Brain pericyte (primary cell): ENCODE measurements at places on chromosomes 12 and 14.

GRCh38 chr14:103292426-103293374, 41.3 kb upstream of the EIF5 start:
- DNase-seq: no peak

DNA sequence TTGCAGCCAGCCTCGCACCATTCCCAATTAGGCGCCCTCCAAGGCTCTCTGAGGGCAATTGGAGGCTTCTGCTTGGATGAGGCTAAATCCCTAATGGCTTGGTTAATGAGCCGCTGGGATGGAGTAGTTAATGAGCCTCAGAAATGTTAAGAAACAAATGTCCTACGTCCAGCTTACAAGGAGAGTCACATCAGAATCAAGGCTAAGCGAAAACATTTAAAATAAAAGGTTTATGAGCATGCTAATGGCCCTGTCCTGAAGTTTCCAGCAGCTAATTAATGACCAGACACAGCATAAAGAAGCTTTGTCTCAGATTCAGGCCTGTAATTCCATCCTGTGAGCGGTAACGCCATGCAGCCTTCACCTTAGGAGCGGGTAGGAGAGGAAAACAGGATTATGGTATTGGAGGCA, 200.7 kb upstream of the BCL2L14 start:
- no peak for DNase-seq

DNA sequence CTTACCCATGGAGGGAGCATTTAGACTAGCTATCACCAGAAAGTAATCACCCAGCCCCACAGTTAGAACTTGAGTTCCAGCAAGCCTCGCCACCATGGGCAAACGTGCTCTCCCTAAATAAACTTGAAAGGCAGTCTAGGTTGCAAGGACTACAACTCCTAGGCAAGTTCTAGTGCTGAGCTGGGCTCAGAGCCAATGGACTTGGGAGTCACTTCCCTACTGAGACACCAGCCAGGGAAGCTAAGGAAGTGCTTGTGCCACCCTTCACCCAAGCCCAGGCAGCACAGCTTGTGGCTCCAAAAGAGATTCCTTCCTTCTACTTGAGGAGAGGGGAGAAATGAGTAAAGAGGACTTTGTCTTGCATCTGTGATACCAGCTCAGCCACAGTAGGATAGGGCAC, 57.9 kb downstream of the SLCO1A2 start:
- no peak for DNase-seq

GRCh38 chr14:51988221-51988620, 1.1 kb upstream of the RTRAF start:
- DNase-seq: no peak

DNA sequence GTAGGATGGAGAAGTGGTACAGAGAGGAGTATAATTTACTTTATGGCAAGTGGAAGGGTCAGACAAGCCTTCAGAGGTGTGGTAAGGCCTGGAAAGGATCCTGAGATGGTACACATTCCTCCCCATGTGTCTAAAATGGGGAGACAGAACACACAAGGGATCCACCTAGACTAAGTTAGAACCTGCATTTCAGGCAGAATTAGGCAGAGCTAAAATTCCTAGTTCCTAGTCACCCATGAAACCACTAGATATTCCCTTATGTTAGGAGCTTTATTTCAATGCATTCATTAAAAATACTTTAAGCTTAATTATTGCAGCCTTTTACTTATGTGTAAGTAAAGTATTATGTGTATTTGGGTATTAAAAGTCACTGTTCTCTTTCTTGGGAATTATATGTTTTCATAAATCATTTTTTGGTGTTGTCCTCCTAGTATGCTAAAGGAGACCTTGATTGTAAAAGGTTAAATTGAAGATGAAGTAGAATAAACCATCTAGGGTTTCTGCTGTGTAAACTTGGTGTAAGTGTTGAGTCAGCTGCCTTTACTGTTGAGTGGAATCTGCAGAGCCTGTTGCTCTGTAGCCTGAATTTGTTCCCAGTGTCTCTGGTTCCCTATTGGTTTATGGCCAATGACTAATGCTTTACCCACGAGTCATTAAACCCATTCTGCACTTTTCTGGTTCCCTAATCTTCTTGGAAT, 423.2 kb downstream of the ATP23 start:
- peak; percentile 63 for DNase-seq

- DNase-seq: no peak
Measured at GRCh38 chr12:52020539-52021336, 14.0 kb downstream of the TAMALIN start.

GRCh38 chr12:72346363-72346944, 74.3 kb downstream of the TRHDE start:
- DNase-seq: peak; percentile 44

GRCh38 chr14:63878792-63879191, 26.0 kb downstream of the SYNE2 start:
- DNase-seq: no peak

DNA sequence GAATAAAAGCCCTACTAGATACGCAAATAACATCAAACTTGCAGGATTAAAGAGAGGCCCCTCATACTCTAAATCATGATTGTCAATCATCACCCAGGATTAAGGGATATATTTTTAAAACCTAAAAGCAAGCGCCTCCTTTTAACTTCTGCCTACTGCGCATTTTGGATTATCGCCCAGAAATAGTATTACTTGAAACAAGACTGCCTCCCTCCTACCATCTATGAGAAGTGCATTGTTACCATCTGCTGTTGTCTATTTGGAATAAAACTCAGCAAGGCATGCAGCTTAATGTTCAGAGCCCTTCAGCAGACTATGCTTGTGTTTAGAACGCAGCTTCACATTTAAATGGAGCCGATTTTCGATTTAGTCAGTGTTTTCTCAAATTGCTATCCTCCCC, 79.6 kb downstream of the EXOC5 start:
- no peak for DNase-seq

DNA sequence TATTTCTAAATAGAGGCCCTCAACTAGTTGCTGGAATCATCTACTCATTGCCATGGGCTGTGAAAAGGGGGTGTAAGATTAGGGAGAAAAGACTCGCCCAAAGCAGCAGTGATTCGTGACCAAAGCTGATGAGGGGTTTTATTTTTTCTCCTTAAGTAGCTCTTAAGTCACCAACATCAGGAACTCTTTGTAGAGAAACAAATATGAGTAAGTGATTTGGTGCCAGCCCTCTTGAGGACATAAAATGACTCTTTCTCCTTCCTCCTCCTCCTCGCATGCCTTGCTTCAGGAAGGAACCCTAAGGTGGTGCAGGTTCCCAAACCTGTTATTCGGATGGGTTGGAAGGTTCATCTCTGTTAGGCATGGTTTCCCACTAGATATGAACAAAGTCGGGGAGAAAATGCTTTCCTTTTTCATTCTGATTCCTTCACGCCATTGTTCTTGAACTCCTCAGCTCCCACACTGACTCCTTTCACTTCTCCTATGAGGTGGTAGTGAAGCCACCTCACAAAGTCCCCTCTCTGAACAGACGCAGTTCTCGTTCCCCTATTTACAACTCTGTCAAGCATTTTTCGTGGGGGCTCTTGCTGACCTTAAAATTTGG, 113.4 kb downstream of the ETV6 start:
- no peak for DNase-seq

GRCh38 chr12:101299931-101300330, 20.0 kb downstream of the UTP20 start:
- DNase-seq: no peak

DNA sequence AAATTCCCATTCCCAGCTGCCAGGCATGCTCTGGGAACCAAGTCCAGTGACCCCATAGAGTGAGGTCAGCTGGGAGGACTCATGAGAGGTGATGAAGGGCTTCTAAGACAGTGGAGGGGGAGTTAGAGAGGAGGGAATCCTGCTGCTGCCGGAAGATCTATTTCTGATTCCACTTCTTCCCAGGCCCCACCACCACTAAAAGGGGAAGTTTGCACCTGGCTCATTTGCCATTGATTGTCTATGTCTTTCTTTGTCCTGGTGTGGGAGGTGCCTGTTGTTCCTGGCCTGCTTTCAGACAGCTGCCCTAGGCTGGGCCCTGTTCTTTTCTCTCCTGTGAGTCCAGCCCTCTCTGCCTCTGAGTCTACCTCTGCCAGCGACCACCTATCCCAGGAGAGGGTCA, 3.0 kb upstream of the KRT6A start:
- no peak for DNase-seq

GRCh38 chr12:92146497-92147224, 1.0 kb upstream of the BTG1 start:
- no peak for DNase-seq

GRCh38 chr12:113382206-113382605, 21.5 kb downstream of the SDS start:
- DNase-seq: no peak

- no peak for DNase-seq
Measured at GRCh38 chr12:108080363-108080762, 48.7 kb upstream of the WSCD2 start.

DNA sequence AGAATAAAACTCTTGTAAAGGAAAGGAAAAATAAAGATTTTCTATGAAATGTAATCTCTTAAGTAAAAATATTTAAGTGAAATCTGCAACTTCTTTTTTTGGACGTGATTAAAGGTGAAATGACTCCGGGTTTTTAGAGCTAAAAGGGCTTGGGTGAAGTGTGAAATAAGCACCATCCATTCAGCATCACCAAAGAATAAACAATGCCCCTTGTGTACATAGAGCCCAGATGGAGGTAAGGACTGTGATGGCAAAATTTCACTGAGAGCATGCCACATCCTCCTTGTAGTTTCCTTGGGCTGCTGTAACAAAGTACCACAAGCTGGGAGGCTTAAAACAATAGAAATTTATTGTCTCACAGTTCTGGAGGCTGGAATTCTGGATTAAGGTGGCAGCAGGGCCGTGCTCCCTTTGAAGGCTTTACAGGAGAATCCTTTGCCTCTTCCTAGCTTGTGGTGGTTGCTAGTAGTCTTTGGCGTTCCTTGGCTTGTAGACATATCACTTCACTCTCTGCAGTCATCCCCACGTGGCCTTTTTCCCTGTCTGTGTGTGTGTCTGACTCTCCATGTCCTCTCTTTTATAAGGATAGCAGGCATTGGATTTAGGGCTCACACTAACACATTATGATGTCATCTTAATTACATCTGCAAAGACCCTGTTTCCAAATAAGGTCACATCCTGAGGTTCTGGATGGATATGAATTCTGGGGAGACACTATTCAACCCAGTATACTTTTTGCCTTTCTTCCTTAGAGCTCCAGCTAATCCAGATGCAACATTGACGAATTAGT, 24.2 kb downstream of the ZNF664 start:
- no peak for DNase-seq

GRCh38 chr12:109594556-109595317, 21.1 kb downstream of the MVK start:
- DNase-seq: no peak

GRCh38 chr12:9148926-9149325, 33.2 kb upstream of the A2M start:
- DNase-seq: no peak

DNA sequence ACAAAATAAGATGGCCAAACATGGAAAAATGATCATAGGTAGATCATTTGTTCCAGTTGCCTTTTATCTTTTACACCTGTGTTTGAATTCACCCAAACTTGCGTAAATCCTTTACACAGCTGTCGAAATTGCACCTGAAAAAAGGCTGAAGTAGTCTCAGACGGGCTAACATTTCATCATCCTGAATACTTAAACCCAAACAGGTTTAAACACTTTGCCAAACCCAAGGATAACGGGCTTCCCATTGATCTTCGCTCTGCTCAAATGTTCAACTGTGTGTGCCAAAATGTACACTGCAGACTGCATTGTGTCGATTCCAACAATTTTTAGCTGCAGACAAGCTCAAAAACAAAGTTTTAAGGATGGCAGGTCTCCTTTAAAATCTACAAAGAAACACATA, 288.7 kb upstream of the DDHD1 start:
- no peak for DNase-seq

GRCh38 chr12:93003531-93004239, 74.6 kb upstream of the EEA1 start:
- DNase-seq: no peak

DNA sequence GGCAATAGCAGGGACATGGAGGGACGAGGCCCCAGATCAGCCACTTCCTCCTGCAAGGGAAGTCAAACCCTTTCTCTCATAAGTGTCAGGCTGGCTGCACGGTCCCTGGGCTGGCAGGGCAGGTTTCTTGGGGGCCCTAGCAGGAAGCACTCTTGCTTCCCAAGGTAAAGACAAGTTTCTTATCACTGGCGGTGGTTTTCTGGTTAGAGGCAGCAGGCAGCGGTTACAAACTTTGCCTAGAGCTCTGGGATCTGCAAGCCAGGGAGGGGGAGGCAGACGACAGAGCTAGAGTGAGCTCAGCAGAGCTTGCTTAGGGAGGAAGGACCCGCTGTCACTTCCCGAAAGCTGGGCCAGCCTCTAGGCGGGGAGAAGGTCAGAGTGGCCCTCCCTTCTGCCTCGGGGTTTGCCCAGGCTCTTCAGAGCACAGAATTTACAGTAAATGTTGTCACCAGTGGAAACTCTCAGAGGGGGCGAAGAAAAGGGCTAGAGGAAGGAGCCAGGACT, 20.4 kb downstream of the BATF start:
- no peak for DNase-seq

DNA sequence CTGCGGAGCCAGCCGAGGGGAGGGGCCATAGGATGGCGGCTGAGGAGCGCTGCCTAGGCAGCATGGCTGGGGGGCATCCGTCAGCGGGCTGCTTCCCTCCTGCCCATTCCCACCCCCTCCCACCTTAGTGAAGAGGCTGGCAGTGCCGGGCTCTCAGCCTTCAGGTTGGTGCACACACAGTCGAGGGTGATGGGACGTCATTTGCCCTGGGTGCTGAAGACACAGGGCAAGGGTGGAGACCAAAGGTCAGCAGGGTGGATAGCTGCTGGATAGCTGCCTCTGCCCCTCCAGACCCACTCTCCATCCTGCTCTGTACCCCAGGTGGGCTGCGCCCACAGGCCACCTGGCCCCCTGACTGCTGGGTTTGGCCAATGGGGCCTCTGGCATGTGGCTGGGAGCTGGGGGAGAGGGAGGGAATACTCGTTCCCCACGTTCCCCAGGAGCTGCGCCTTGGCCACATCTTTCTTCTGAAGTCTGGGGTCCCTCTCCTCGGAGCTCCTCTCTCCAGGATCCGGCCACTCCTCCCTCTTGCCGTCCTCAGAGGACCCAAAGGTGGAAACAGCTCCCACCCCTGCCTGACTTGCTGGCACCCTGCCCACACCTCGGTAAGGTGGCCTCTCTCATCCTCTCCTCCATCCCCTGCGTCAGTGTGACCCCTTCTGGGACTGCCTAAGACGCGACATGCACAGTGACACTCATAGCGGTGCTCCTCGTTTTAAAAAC, 11.2 kb upstream of the CDC42BPB start:
- no peak for DNase-seq

- no peak for DNase-seq
Measured at GRCh38 chr12:77469578-77470333, 360.9 kb upstream of the NAV3 start.

GRCh38 chr14:76591266-76591665, 170.0 kb upstream of the VASH1 start:
- DNase-seq: no peak

- DNase-seq: peak; percentile 92
Measured at GRCh38 chr12:6851153-6851920, at the start of gene CDCA3. Gene CDCA3, minus strand, starts transcription at chr12:6851286. Its CDS starts 334 bp downstream, at chr12:6850952.

- no peak for DNase-seq
Measured at GRCh38 chr12:73225371-73225937, 953.3 kb downstream of the TRHDE start.

GRCh38 chr12:92155733-92156132, 10.1 kb upstream of the BTG1 start:
- DNase-seq: no peak
